NCI-H226 (cell line): ENCODE measurements at places on chromosomes 4 and X.

DNA sequence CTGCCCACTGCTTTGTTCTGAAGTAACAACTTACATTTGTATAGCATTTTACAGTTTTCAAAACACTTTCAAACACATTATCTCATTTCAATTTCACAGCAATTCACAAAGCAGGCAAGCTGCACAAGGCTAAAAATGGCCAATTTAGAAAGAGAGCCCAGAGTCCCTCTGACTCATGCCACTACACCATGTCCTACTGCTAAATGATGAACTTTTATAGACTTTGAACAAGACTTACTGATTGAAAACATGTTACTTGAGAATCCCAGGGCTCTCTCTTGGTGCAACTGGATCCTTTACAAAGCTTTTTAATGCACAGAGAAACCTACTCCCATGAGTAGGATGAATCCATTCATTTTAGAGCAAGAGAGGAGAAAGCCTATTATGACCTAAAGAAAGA, 5.8 kb upstream of the G3BP2 start:
- no peak for DNase-seq

DNA sequence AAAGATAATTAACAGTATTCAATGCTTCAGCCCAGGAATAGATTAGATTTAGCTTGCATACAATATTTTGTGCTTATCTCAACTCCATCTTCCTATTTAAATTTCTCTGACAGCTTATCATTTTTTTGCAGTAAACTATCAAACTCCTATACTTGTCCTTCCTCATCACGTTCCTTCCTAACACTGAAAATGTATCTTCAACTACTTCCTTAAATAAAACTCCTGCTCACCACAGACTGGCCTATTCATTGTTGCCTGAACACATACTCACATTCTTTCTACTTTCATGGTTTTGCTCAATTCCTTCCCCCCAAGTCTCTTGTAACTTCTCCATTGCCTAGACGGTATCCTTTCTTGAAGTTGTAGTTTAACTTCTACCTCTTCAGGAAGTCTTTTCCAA, 28.5 kb upstream of the PTPN13 start:
- DNase-seq: no peak

DNA sequence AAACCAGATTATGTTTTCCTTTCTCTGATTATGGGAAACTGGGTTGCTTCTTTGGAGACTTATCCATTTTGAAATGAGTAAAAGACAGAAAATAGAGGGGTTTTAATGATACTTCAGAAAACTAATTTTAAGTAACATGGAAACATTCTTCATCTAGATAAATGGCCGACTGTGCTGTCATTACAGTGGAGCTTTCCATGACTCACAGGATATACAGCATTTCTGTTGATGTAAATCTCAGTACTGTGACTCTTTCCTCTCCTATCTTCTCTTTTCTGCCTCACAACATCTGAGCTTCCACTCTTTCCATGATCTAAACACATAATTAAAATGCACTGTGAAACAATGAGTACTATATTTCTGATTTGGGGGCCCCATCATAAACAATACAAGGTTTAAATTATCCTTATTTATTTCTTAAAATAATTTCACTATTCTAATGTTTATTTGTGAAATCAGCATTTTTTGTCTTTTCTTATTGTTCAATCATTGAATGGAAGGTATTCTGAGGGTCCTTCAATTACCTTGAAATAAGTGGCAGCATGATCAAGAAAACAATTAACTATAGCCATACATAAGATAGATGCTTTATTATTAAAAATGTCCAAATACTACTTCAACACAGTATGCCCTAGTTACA, 19.3 kb downstream of the SEC24D start:
- DNase-seq: no peak

DNA sequence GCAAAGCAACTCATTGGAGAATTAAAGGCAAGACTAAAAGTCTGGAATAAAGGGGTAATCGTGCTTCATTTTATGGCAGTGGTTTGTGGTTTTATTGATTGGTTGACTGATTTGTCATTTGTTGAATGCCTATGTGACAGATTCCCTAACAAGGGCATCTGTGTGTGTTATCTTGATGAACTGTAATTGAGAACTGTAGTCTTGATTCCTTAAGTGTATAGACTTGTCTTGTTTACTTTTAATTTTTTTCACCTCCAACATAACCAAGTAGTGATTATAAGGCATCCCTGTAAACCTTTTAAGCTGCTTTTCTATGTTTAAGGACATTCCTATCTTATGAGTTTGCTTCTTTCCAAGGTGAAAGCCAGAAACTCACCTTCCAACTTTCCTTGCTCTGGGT, 216.0 kb upstream of the TAPT1 start:
- DNase-seq: no peak

DNA sequence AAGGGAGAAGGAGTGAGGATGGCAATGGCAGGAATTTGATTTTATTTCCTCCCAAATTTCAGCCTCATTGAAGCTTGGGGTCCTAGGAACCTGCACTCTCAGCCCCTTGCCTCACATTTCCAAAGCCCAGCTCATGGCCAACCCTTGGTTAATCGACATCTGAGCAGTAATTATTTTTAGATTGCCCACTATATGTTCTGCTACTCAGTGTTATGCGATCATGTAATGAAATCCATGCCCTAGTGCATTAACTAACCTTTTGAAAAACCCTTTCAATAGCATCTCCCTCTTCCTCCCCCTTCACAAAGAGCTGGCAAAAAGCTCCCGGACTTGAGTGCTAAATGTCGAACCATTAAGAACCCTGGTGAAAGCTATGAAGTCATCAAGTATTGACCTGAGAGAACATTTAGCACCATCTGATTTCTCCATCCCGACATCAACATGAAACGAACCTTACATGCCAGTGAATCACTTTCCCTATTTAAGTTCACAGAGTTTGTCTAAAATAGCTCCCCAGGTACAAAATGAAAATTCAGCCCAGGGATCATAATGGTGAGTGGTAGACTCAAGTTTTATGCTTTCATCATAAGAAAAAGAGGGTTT, 59.2 kb upstream of the RPS6KA3 start:
- DNase-seq: no peak

DNA sequence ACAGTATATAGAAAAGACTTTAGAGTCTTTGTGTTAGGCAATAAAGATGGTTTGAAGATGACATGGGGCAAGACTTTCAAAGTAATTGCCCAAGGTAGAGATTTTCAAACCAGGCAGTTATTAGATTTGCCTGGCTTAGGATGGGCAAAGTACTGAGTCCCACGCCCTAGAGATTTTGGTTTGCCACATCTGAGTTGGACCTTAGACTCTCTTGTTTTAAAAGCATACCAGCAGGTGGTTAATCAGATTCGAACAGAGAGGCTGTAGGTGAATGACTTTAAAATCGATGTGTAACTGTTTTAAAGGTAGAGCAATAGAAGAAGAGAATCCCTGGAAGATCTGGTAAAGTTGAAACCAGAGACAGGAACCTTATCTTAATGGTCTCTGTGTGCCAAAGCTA, 121.5 kb downstream of the RAPGEF2 start:
- DNase-seq: no peak

- DNase-seq: no peak
These were observed 13.7 kb upstream of the AREG start for GRCh38 chr4:74431113-74431826.

GRCh38 chrX:138939038-138939437, 227.5 kb upstream of the FGF13 start:
- no peak for DNase-seq

DNA sequence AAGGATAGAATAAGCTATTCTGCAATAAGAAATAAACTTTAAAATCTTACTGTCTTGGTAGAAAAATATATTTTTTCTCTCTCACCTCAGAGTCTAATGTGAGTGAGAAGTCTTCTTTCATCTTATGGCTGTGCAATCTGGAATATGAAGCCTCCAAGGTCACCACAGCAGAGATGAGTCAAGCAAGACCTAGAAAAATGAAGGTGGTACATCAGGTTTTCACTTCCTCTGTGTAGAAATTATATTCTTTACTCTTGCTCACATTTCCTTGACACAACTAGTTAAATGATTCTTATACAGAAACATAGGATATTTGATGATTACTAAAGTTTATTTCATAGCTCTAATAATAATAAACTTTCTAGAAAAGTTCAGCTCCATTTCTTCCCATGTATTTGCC, 211.4 kb downstream of the CXXC4 start:
- no peak for DNase-seq

GRCh38 chrX:103495786-103496185, 23.5 kb downstream of the RAB40A start:
- DNase-seq: no peak

- DNase-seq: no peak
These were observed 63.5 kb upstream of the ARHGAP36 start for GRCh38 chrX:130994671-130995070.

DNA sequence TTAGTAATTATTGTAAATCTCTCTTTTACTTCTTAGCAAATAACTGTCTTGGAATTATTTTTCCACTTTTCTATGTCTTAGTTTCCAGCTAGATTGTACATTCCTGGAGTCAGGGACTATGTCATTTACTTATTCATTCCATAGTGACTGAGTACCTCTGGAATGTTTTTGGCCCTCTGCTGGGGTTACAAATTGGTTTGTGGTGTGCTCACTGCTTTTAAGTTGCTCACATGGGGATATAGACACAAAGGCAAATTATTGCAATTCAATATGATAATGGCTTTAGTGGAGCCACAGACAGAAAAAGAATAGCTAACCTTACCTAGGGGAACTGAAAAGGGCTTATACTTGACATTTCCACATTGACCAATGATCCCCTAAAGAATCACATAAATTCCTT, 63.7 kb upstream of the PDGFRA start:
- peak; percentile 83 for DNase-seq

GRCh38 chr4:67332627-67333026, 212.7 kb downstream of the CENPC start:
- no peak for DNase-seq

GRCh38 chr4:70634482-70634881, 5.9 kb downstream of the ENAM start:
- DNase-seq: no peak

- DNase-seq: no peak
These were observed 105.7 kb upstream of the PTCHD1 start for GRCh38 chrX:23228950-23229448.

- DNase-seq: peak; percentile 19
These were observed 31.7 kb downstream of the GAB3 start for GRCh38 chrX:154719132-154719675.

GRCh38 chrX:114582698-114583395, 1.0 kb upstream of the HTR2C start:
- no peak for DNase-seq

GRCh38 chr4:42871671-42872290, 20.7 kb upstream of the GRXCR1 start:
- no peak for DNase-seq

- no peak for DNase-seq
These were observed 18.3 kb downstream of the STIM2 start for GRCh38 chr4:26878794-26879391.

- DNase-seq: no peak
These were observed 1.5 kb upstream of the CTBP1 start for GRCh38 chr4:1250527-1250812.

- DNase-seq: peak; percentile 80
These were observed at the start of gene CFAP299 for GRCh38 chr4:80335554-80336358. TSS of gene CFAP299 (plus strand) at chr4:80335730.

- no peak for DNase-seq
These were observed 109.8 kb downstream of the HMX1 start for GRCh38 chr4:8761824-8762205.

DNA sequence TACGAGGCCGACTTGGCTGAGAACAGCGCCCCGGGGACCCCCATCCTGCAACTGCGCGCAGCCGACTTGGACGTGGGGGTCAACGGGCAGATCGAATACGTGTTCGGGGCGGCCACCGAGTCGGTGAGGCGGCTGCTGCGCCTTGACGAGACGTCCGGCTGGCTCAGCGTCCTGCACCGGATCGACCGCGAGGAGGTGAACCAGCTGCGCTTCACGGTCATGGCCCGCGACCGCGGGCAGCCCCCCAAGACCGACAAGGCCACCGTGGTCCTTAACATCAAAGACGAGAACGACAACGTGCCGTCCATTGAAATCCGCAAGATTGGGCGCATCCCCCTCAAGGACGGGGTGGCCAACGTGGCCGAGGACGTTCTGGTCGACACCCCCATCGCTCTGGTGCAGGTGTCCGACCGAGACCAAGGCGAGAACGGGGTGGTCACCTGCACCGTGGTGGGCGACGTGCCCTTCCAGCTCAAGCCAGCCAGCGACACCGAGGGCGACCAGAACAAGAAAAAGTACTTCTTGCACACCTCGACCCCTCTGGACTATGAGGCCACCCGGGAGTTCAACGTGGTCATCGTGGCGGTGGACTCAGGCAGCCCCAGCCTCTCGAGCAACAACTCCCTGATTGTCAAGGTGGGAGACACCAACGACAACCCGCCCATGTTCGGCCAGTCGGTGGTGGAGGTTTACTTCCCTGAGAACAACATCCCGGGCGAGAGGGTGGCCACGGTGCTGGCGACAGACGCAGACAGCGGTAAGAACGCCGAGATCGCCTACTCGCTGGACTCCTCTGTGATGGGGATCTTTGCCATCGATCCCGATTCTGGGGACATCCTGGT, 2.4 kb downstream of the PCDH7 start:
- DNase-seq: no peak

DNA sequence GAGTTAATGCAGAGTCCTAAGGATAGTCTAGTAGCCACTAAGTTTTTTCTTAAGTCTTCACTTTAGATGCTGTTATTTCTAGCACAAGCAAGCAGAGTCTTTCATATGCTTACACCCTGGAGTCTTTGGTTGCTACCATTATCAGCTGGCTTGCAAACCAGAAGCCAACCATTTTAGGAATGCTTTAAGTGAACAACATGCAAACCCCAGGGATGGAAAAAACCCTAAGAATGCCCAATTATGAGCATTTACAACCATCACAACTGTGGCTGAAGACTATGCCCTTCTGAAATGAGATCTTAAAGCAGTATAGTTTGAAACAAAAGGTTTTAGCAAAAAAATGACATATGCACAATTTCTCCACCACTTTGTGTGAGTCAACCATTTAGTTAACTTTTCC, 6.6 kb downstream of the MID1IP1 start:
- no peak for DNase-seq

DNA sequence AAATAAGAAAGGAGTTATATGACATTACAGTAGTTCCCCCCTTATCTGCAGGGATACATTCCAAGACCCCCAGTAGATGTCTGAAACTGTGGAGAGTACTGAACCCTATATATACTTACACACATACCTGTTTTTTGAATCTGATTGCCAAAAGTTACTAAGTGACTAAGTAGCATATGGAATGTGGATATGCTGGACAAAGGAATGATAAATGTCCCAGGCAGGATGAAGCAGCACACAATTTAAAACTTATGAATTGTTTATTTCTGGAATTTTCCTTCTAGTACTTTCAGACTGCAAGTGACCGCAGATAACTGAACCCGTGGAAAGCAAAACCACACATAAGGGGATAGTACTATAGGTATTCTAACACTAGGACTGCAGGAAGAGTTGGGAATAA, 22.7 kb downstream of the UGDH start:
- no peak for DNase-seq

- no peak for DNase-seq
These were observed 117.4 kb downstream of the DIPK2B start for GRCh38 chrX:45083314-45083713.

GRCh38 chr4:66569228-66569627, 898.9 kb upstream of the EPHA5 start:
- DNase-seq: no peak

GRCh38 chr4:84857296-84857695, 109.2 kb downstream of the WDFY3 start:
- DNase-seq: no peak

GRCh38 chr4:159264057-159264456, 161.2 kb downstream of the RAPGEF2 start:
- DNase-seq: no peak

GRCh38 chrX:78377186-78377585, 49.8 kb upstream of the CYSLTR1 start:
- DNase-seq: no peak
